Activated naive CD4-positive, alpha-beta T cell (primary cell): ENCODE measurements at places on chromosomes 12 and 14.

DNA sequence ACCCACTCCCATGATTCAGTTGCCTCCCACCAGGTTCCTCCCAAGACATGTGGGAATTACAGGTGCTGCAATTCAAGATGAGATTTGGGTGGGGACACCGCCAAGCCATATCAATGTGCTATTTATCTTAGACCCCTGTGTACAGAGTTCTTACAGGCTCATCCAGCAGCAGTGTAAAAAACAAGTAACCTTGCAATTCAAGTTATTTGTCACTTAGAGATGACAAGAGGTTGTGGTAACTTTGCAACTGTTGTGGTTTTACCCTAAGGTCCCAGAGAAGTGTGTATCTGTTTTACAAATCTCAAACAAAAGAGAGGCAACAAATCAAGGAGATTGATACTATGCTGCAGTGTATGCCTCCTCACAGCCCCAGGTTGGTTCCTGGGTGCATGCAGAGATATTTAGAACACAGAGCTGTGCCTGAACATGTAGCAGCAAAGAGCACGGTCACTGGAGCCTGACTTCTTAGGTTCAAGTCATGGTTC is 11.5 kb upstream of the HELB start:
- no peak for DNase-seq

GRCh38 chr14:91858536-91859275 is 8.6 kb downstream of the TC2N start:
- no peak for DNase-seq

GRCh38 chr12:52442600-52443061 is 8.5 kb upstream of the KRT75 start:
- DNase-seq, result no peak

DNA sequence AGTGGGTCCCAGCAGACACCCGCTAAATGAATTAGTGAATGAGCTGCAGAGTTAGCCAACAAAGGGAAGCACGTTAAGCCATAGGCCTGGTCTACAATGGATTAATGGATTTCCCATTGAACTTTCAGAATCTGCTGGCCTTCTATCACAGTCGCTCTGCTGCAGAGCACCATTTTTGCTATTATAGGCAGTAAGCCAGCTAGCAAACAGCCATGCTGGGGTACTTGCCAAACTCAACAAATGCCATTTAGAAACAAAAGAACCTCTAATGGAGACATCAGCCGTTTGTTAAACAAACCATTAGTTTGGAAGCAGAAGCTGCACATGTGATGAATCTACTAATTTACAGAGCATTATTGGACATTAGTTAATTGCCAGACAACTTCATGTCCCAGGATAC is 181.1 kb upstream of the STXBP6 start:
- DNase-seq, result no peak

DNA sequence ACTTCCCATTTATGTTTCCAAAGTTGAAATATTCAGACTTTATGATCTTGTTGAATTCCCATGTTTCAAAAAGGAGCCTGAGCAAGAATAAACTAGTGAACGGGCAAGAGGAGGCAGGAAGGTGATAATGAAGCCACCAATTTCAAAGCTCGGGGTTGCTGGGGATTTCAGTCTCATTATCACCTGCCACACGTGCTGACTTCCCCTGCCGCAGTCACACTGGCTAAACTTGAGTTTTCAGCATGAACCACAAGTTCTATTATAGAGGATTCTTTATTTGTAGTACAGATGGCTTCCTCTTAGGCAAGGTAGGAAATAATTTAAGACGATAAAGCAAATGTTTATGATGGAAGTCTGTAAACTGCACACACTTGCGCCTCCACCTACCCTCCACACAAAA is 18.1 kb upstream of the DIABLO start:
- DNase-seq, result no peak

- DNase-seq, result no peak
These were observed 8.1 kb upstream of the TEX22 start for GRCh38 chr14:105389976-105390848.

- no peak for DNase-seq
These were observed 208.4 kb downstream of the PAWR start for GRCh38 chr12:79482323-79482722.

- no peak for DNase-seq
These were observed 241.4 kb downstream of the TTC8 start for GRCh38 chr14:89065879-89066278.

DNA sequence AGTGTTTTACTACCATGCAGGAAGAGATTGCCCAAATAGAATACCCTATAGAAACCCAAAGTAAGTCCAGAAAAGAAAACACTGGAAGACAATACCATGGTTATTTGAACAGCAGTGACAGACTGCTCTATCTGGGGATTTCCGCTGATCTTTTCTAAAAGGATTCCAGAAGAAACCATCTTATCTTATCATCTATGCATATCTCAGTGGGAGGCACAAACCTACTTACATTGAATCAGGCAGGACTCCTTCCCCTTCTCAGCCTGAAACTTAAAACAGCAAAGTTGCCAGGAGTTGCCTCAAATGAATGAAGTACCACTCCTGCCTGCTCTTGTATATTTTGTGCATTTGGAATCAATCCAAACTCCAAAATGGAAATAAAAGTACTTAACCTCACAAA is 56.7 kb upstream of the NR2C1 start:
- DNase-seq, result no peak

DNA sequence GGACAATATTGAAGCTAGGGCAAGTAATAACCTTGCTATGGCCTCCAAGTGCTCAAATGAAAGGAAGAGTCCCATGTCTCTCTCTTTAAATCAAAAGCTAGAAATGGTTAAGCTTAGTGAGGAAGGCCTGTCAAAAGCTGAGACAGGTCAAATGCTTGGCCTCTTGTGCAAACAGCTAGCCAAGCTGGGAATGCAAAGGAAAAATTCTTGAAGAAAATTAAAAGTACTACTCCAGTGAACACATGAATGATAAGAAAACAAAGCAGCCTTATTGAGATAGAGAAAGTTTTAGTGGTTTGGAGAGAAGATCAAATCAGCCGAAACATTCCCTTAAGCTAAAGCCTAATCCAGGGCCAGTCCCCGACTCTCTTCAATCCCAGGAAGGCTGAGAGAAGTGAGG is 84.1 kb upstream of the PLEKHA5 start:
- no peak for DNase-seq
